HCT116 (cell line): ENCODE measurements at places on chromosomes 7 and 10.

DNA sequence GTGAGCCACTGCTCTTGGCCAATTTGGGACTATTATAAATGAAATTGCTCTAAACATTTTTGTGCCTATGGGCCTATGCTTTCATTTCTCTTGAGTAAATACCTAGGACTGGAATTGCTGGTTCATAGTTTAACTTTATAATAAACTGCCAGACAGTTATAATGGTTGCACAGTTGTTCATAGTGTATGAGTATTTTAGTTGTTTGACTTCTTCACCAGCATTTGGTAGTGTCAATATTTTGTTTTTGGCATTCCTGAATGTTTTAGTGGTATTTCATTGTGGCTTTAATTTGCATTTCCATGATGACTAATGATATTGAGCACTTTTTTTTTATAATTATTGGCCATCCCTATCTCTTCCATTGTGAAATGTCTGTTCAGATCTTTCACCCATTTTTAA, 29.5 kb downstream of the PLEKHA8 start:
- no peak for DNase-seq

- no peak for DNase-seq
Measured at GRCh38 chr10:5947471-5948207, 29.7 kb downstream of the IL15RA start.

DNA sequence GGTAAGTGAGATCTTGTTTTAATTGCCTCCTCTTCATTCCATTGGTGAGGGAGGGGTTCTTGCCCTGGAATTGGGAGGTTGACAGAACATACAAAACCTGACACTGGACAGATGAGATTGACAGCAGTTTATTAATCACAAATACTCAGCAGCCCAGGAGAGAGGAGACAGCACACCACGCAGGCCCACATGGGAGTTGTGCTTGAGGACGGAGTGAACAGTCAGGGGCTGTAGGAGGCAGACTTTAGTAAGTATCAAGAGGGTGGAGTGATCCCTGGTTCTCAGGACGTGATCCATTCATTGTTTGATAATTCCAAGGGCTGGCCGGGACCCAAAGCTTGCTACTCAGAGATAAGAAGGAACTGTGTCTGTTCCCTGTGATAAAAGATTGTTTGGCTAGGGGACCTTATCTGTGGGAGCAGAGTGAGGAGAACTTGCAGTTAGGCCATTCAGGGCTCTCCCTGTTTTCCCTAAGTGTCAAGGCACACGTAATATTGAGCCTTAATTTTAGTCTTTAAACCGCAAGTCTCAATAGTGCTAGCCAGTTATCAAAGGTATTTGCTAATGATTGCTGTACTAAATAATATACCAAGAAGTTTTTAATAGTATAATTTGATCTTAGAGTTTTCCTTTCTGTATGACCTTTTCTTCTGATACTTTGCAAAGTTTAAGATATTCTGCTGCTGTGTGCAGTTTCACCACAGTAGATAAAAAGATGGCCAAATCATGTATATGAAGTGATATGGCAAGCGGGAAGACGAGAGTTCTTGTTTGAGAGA, 14.5 kb downstream of the CAPZA2 start:
- no peak for DNase-seq

GRCh38 chr7:33044401-33044718, 18.2 kb downstream of the NT5C3A start:
- DNase-seq: no peak

- no peak for DNase-seq
Measured at GRCh38 chr7:138125598-138126111, 49.4 kb downstream of the AKR1D1 start.

DNA sequence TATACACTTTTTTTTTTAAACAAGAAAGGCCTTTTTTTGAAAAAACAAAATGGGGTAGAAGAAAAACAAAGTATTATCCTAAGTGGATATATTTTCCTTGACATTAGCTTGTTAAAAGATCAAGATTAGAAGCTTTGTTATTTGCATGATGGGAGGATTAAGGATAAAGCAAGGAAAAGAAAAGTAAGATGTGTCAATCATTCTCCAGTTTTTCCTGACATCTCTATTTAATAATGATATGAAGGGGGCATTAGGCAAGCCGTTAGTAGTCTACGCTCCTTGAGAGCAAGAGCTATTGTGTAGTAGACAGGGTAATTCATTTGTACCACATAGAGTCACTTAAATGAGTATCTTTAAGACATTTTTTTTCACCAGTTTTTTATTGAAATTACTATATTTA, 137.6 kb downstream of the RNF133 start:
- no peak for DNase-seq

- no peak for DNase-seq
Measured at GRCh38 chr7:129147731-129148130, 3.2 kb downstream of the TSPAN33 start.

- DNase-seq: no peak
Measured at GRCh38 chr7:115043605-115044004, 121.7 kb downstream of the MDFIC start.

DNA sequence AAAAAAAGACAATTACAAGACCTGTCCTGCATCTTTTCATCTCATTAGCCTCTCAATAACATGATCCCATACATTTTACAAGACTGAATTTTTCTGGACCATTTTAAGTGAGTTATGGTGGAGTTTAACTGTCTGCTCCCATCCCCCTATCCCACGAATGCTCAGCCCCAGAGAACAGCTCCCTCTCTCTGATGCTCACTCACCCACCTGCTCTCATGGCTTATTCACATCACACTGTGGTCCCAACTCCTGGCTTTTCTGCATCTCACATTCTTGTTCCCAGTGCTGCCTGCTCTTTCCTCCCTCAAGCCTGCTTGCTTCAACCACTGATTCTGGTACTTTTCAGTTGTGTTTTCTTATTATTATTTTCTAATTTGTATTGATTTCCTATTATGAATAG, 20.4 kb upstream of the CCSER2 start:
- no peak for DNase-seq

DNA sequence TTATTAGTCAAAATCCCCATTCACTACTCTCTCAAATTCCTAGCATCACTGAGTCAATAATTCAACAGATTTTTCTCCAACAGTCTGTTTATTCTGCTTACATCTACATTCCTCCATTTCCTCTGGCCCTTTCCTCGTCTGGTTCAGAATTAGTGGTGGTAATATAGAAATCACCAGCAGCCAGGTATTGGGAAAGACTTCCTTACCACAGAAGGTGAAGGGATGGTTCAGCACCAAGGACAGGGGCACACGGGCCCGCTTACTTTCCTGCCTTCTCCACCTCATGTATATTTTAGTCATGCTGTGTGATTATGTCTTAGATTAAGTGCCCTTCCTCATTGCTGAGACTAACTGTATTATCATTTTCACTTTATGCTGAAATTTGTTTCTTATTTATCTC, 70.4 kb upstream of the APBB1IP start:
- no peak for DNase-seq

DNA sequence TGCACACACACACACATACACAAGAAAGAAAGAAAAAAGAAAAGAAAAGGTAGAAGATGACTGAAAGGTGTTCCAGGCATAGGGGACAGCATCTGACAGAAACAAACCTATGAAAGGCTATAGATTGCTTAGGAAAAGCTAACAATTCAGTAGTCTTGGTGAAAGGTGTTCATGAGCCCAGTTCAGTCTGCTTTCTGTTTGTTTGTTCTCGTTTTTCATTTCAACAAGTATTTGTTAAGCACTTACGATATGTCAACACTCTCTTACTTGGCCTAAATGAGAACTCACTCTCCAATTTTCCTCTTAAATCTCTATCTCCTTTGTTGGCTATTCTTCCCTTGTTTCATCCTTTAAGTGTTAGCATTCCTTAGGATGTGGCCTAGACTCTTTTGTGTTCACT, 133.2 kb downstream of the GRM8 start:
- no peak for DNase-seq

DNA sequence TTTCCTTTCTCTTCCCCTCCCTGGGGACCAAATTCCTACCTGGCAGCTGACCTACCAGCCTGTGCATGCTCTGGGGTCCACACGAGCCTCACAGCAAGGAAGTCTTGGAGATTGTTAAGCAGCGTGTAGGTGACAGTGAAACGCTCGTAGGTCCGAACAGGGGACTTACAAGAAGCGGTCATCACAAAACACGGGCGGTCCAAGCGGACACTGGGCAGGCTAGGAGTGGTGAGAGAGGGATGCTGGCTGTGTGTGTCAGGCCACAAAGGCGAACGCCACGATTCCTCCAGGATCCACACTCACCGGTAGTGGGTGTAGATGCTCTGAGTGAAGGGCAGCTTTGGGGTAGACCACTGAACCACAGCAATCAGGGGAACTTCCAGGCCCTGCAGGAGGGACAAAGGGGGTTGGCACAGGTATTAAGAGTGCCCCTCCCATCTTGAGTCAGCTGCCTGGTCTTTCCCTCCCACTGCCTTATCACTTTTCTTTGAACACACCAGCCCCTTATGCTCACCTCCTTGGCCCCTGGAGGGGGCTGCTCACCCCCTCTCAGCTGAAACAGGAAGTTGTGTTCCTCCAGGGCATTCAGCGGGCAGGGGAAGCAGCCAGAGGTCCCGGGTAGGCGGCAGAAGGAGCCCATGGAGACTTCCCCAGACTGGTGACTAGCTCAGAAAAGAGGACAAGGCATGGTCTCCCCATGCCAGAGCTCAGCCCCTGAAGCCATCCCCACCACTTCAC, 2.0 kb downstream of the TRAPPC14 start:
- DNase-seq: no peak

DNA sequence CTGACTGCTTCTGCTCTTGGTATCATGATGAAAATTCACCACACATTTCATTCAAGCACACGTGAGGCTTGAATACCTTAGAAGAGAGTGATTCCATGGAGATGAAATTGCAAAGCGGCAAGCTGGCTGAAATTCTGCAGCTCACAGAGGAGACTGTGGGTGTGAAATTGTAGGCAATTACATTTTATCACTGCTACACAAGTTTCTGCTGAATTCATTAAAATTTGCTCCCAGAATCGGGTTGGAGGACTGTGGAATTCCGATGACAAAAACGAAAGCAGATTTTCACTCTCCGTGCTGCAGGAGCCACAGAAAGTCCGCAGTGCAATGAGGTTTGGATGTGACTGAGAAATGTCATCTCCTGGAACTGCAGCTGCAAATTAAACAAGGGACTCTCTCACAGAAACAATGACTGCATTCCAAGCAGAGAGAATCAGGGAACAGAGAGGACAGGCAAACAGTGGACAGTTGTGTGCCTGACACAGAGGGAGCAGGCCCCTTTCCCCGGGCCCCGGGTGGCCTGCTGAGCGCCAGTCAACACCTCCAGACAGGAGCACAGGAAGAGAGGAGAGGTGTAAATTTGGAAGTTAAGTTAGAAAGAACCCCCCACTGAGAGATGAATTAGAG, 109.1 kb downstream of the C10orf90 start:
- no peak for DNase-seq

DNA sequence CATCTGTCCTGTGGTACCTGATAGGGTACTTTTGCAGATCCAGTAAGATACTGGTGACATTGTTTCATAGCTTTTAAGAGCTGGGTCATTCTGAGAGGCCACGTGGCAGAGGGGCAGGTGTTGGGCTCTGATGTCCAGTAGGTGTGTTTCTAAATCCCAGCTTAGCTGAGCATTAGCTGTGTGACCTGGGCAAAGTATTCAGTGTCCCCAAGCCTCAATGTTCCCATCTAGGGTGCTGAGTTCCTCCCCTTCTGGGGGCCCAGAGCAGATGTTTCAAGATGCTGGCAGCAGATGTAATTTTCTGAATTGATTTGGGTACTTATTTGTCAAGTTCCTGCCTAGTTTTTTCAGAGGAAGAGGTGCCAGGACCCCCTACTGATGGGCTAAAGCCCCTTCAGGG, 52.9 kb downstream of the NEURL1 start:
- no peak for DNase-seq

DNA sequence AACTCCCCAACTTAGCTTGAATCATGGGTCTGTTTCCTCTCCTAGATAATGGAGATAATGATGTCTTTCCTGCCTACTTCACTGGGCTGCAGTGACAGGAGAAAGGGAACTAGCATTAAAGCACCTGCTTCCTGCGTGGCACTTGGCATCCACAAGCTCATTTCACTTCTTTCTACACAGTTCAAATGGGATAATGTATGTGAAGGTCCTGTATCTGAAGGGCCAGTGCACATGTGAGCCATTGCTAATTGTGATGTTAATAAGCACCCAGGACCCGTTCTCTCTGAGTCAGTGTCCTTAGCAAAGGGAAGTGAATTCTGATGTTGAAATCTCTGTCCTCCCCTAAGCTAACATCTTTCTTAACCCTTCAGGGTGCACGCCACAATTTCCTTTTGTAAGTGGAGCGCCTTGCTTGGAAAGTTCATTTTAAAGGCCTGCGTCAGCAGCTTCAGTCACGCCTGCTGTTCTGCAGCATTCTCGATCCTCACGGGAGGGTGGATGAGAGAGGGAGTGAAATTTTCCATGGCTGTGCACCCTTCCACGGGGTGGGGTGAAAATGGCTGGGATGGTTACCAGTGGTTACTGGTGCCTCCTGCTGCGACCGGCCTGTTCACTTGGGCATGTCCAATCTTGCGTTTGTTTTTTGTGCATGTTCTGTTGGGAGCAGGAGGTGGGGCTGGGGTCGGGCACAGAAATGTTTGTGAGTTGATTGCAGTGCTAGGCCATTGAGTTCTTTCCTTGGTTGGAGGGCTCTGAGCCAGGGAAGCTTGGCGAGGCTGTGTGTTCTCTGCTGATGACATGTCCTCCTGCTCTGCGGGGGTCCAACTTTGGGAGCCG, 59.2 kb downstream of the HK1 start:
- DNase-seq: no peak
